ENCODE measurements at places on chromosomes 1 and 21.

DNA sequence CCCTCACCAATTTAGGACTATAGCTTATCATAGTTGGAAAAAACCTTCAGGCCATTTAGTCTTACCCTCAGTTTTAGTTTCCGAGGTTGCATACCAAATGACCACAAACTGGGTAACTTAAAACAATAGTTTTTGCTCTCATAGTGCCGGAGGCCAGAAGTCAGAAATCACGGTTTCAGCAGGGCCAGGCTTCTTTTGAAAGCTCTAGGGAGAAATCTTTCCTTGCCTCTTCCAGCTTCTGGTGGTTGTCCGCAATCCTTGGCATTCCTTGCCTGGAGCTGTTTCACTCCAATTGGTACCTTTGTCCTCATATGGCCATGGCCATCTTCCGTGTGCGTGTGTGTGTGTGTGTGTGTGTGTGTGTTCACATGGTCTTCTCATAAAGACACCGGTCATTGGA is 12.4 kb upstream of the PLXNA2 start:
- DNase-seq = no peak

DNA sequence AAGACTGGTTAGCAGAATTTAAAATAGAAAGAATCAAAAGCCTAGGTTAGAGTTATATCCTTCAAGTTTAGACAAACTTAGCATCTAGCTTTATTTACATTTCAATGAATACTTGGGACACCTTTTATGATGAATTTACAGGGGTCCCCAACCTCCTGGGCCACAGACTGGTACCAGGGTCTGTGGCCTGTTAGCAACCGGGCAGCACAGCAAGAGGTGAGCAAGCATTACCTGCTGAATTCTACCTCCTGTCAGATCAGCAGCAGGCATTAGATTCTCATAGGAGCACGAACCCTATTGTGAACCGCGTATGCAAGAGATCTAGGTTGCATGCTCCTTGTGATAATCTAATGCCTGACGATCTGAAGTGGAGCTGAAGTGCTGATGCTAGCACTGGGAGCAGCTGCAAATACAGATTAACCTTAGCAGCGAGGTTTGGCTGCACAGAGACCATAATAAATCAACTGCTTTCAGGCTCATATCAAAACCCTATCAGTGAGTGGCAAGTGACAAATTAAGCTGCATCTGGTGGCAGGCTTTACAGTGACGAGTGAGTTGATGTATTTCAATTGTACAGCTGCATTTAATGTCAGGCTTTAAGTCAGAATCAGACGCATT is 82.0 kb downstream of the UCHL5 start:
- DNase-seq = no peak

DNA sequence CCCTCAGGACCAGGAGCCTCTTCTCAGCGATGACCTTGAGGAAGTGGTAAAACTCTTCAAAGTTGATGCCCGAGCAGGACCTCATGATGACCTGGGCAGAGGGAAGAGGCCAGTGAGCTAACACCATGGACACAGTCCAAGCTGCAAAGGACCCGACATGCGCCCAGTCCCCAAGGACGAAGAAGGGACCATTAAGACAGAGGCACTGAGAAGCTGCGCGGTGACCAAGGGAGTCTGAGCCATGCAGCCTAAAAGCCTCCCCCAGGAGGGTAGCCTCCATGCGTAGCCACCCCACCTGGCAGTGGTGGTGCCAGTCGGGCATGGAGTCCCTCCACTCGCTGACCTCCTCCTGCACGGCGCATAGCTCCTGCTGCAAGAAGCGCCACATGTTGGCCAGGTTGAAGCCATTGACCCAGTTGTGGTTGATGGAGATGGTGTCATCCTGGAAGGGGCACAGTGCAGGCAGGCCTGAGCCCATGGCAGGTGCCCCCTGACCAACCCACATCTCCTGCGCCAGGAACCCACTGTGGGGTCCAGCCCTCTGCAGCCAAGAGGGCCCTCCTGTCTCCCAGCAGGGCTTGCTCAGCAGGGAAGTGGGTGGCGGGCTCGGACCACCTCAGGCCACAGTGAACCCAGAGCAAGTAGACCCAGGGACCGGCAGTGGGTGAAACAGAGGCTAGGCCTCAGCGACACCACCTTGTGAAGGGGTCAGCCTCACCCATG is 2.4 kb downstream of the JMJD4 start:
- no peak for DNase-seq

DNA sequence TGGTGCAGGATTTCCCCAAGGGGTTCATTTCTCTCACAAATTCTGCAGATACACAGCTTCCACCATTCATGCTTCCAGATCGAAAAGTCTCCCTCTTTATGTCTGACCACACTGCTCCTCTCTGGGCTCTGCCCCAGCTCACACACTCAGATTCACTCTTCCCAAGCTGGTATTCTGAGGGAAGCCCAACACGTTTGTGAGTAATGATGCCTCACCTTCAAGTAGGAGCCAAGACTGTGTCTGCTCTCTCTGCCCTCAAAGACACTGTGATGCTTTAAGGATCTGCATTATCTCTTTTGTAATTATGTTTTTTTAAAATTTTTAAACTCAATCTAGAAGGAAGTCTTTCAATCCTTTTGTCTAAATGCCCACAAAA is 19.8 kb downstream of the PRAMEF11 start:
- no peak for DNase-seq

GRCh38 chr1:22296701-22297591 is 154.0 kb upstream of the WNT4 start:
- DNase-seq = peak; percentile 73

- DNase-seq = no peak
Observed at GRCh38 chr1:188615321-188615720, 1786.6 kb downstream of the PLA2G4A start.

- no peak for DNase-seq
Observed at GRCh38 chr1:196732526-196732925, 42.1 kb upstream of the CFHR3 start.

- no peak for DNase-seq
Observed at GRCh38 chr1:920010-920409, 3.7 kb upstream of the SAMD11 start.

DNA sequence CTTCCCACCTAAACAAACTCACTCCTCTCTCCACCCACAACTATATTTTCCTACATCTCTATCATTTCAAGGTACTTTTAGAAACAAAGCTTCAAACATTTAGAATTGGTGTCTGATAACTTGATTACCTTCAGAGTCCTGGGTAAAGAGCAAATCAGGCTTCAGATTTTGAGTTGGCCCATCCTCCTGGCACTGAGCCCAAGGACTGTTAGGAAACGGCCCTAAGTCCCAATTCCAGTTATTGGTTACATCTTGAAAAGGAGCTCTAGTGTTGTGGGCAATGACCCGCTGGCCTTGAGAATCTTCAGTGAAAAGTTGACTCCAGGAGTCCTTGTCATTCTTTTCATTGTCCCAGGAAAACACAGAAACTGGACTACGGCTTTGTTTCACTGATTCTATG is 15.1 kb downstream of the MTFR1L start:
- no peak for DNase-seq

- no peak for DNase-seq
Observed at GRCh38 chr1:229563701-229564100, 5.2 kb upstream of the ABCB10 start.

- DNase-seq = no peak
Observed at GRCh38 chr1:196183941-196184340, 424.3 kb downstream of the KCNT2 start.

GRCh38 chr1:156709757-156710489 is 4.5 kb upstream of the CRABP2 start:
- DNase-seq = no peak

DNA sequence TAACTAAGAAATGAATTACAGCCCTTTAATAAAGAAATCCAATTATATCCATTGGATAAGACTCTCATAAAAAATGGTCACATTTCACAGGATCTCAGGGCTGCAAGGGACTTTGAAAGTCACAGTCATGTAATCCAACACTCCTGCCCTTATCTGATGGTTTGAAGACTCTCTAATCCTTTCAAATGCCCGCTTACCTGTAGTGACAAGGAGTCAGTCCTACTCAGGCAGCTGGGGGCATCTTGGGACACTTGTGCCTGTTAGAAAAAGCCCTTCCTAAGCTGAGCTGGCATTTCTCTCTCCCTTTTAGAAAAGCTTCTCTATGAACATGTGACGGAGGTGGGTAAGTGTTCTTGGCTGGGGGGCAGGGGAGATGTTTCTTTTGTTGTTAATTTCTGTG is 11.0 kb upstream of the ZNF691 start:
- DNase-seq = no peak

DNA sequence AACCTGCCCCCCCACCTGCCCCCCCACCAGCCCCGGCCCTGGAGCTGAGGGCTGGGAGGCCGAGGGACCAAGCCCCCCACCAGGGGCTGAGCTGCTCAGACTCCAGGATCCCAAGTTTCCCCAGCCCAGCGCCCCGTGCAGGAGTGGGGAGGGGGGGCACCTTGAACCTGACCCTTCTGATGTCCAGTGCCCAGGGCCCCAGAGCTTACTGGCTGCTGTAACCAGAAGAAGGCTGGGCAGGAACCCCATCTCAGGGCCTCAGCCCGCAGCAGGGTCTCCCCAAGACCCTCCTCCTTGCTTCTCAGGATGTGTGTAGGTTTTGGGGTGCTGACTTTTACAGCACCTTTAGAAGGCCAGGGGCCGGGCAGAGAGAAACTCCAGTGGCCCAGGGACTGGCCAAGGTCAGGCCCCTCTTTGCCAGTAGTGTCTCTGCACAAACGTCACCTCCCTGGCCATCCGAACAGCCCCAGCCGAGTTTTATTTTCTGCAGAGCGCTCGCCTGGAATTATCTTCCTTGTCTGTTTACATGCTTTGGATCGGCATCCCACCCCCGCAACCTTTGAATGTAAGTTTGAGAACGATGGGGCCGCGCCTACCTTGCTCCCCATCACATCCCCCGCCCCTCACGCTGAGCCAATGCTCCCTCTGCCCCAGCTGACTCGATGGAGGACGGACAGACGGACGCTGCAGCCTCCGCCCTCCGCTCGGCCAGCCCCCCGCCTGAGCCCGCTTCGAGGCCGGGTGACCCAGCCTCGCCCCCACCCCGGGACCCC is 70.1 kb upstream of the CASZ1 start:
- no peak for DNase-seq
